ENCODE measurements at places on chromosomes 13 and 19. TPM values are rescaled to one million over a fixed set of nuclear protein-coding genes. Genes with fewer than 3 reads are reported as not detected.

GRCh38 chr13:99015606-99016490 is 38.0 kb upstream of the DOCK9 start:
- DNase-seq = no peak

DNA sequence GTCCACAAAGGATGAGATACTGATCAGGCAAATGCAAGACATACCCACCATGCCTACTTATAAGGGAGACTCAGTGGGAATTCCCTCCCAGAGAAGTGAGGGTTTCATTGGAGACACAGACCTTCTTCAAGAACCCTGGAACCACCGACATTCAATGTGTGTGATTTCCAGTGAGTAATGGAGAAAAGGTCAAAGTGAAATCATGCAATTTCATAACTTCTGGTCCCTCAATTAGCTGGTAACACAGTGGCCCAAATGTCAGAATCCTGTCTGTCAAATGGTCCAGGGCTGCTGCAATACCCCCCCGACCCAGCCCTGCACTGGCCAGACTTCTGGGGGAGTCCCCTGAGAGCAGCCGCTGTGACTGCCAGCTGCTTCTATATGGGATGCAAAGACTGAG is 4.7 kb upstream of the METTL21C start:
- no peak for DNase-seq

DNA sequence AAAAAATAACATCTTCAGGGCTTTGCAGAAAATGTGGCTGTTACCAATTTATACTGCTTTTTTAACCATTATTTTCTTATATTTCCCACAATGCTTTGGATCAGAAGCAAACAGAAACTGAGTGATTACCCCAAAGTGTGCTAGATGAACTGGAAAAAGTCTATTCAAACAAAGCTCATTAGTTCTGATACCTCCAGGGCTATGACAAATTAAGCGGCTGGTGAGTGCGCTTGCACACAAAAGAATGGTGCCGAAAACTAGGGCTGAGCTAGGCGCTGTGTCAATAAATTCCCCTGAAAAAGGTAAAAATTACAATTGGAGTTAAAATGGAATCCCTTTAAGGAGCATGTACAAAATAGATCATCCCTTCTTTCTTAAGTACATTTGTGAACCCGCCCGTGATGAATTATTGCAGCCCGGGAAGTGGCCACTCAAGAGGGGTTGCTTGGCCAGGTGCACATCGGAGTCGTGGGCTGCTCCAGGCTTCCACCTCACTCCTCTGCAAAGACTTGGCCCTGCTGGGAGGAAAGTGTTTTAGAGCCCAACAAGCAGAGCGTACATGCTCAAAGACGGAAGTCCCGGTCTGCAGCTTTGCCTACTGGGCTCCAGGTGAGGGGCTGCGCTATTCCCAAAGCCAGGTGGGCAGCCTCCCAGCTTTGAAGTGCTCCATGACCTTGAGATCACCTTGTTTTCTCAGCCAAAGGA is 164.0 kb upstream of the ZNF507 start:
- no peak for DNase-seq

Gene DUS3L
- total RNA-seq = 35.1 TPM

Gene FGF21
- not detected for total RNA-seq

GRCh38 chr13:77863144-77863543 is 55.5 kb downstream of the EDNRB start:
- no peak for DNase-seq

All from epithelial cell of proximal tubule (primary cell).